ENCODE measurements at places on chromosomes 5 and 9. TPM values are rescaled to one million over a fixed set of nuclear protein-coding genes. Genes with fewer than 3 reads are reported as not detected.

DNA sequence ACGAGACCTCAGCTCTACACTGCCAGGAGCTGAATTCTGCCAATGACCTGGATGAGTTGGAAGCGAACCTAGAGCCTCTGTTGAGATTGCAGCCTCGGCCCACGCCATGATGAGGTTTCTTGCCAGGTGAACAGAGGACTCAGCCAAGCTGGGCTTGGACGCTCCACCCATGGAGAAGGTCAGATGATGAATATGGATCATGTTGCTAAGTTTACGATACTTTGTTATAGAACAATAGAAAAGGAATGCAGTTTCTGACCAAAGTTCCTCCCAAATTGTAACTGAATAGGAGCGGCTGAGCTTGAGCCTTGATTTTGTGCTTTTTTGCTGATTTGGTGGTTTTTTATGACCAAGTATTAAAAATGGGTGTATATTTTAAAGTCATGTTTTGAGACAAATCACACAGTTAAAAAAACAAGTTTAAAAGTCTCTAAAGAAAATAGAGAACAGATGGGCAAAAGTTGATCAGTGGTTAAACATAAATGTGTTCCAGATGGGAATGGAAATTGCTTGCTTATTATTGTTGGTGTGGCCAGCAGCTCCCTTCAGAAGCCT lies 32.9 kb downstream of the ROPN1L start:
- no peaks in the 10 kb centered on the region for H3K36me3 ChIP-seq
- peaks cover 15% of the 10 kb centered on the region for H3K4me1 ChIP-seq
- H3K4me3 ChIP-seq: no peak overlapping the region
- peak; percentile 42 for DNase-seq
- no peaks in the 10 kb centered on the region for H3K27me3 ChIP-seq

DNA sequence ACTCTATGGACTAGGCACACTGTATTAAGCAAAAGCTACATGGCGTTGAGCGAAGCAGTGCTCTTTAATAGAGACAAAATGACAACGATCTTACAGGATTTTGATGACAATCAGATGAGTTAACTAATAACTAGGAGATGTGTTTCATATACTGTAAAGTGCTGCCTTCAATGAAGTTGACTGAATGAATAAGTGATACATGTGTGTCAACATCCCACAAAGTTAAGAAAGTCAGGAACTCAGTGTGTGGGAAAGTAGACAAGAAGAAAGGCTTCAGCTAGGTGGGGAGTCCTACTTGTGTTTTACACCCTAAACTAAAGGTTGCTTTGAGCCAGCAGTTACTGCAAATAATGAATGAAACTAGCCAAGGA lies 79.6 kb downstream of the PAPPA start:
- H3K4me1 ChIP-seq: no peaks in the 10 kb centered on the region
- H3K4me3 ChIP-seq: no peak overlapping the region
- DNase-seq: no peak
- H3K36me3 ChIP-seq: no peaks in the 10 kb centered on the region
- no peaks in the 10 kb centered on the region for H3K27me3 ChIP-seq

- peaks cover 24% of the 10 kb centered on the region for H3K4me1 ChIP-seq
- DNase-seq: peak; percentile 54
- H3K4me3 ChIP-seq: no peak overlapping the region
- H3K36me3 ChIP-seq: no peaks in the 10 kb centered on the region
- 0 out of 2 replicates have a peak overlapping the region, but pooled peaks have one; percentile 7 for H3K27ac ChIP-seq
- H3K27me3 ChIP-seq: no peaks in the 10 kb centered on the region
These were observed 62.8 kb upstream of the C5orf58 start for GRCh38 chr5:170169996-170170395.

GRCh38 chr5:58760222-58760621 lies 177.3 kb downstream of the RAB3C start:
- no peak overlapping the region for H3K27ac ChIP-seq
- H3K27me3 ChIP-seq: peaks cover 1% of the 10 kb centered on the region
- DNase-seq: no peak

C9orf152 gene
- total RNA-seq: 1.4 TPM

- H3K27ac ChIP-seq: no peak overlapping the region
- H3K4me3 ChIP-seq: no peak overlapping the region
- no peaks in the 10 kb centered on the region for H3K27me3 ChIP-seq
These were observed 560.0 kb downstream of the BNC2 start for GRCh38 chr9:16310278-16311110.

- H3K36me3 ChIP-seq: no peaks in the 10 kb centered on the region
- no peak for DNase-seq
- H3K4me1 ChIP-seq: no peaks in the 10 kb centered on the region
- no peaks in the 10 kb centered on the region for H3K27me3 ChIP-seq
- no peak overlapping the region for H3K4me3 ChIP-seq
These were observed 495.4 kb downstream of the MAT2B start for GRCh38 chr5:164000819-164001218.

DNA sequence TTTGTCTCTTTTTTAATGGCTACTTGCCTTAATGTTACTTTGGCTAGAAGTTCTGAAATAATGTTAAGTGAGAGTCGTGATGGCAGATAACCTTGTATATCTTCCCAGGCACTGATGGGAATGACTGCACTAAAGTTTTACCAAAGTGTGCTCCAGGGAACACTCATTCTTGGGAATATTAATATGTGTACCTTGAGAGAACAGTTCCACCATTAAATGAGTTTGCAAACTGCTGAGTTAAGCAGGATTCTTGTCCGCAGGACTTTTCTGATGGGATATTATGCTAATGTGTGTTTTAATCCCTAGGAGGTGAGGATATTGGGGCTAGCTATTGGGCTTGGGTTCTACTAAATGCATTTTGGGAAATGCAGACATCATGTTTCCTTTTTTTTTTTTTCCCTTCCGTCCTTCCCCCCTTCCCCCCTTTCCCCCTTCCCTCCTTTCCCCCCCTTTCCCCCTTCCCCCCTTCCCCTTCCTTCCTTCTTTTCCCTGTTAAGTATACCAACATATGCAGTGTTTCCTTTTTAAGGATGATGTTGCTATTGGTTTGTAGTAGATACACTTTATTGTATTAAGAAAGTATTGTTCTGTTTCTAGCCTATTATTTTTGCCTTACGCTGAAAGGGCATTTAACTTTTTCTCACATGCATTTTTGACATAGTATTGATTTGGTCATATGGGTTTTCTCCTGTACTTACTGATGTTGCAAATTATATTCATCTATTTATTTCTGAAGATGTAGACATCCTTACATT lies 15.5 kb downstream of the ZBTB34 start:
- no peak overlapping the region for H3K4me3 ChIP-seq
- no peak for DNase-seq
- no peaks in the 10 kb centered on the region for H3K4me1 ChIP-seq
